ENCODE measurements at places on chromosomes 7 and 10.

GRCh38 chr10:97336006-97336405 is 1.5 kb upstream of the FRAT2 start:
- H3K27ac ChIP-seq, result no peak overlapping the region
- no peaks in the 10 kb centered on the region for H3K27me3 ChIP-seq
- H3K4me3 ChIP-seq, result no peak overlapping the region
- DNase-seq, result no peak

DNA sequence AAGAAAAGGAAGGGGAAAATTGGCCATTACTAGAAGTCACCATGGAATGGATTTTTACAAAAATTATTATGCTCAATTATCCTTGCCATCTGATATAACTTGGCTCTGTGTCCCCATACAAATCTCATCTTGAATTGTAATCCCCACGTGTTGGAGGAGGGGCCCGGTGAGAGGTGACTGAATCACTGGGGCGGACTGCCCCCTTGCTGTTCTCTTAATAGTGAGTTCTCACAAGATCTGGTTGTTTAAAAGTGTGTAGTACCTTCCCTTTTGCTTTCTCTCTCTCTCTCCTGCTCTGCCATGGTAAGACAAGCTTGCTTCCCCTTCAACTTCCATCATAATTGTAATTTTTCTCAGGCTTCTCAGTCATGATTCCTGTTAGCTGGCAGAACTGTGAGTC is 1023.6 kb downstream of the XPNPEP1 start:
- no peaks in the 10 kb centered on the region for H3K4me1 ChIP-seq
- no peak overlapping the region for H3K4me3 ChIP-seq
- H3K36me3 ChIP-seq, result no peaks in the 10 kb centered on the region
- no peak for DNase-seq

DNA sequence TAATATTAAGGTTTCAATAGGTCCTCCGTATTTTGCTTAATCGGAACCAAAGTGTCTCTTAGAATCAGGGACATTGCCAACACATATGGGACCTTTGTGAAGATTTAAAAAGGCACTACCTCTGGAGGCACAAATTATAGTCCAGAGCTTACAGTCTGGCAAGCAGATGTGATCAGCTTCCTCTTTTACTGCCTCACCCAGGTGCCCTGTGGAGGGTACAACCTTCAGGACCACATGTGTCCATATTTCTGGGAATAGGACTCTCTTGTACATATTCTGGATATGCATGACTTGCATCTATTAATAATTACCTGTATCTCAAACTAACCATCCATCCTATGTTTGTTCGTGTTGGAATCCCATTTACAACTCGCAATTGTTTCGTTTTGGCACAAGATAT is 60.0 kb downstream of the HGF start:
- no peaks in the 10 kb centered on the region for H3K4me1 ChIP-seq
- no peak overlapping the region for H3K27ac ChIP-seq
- H3K27me3 ChIP-seq, result no peaks in the 10 kb centered on the region

DNA sequence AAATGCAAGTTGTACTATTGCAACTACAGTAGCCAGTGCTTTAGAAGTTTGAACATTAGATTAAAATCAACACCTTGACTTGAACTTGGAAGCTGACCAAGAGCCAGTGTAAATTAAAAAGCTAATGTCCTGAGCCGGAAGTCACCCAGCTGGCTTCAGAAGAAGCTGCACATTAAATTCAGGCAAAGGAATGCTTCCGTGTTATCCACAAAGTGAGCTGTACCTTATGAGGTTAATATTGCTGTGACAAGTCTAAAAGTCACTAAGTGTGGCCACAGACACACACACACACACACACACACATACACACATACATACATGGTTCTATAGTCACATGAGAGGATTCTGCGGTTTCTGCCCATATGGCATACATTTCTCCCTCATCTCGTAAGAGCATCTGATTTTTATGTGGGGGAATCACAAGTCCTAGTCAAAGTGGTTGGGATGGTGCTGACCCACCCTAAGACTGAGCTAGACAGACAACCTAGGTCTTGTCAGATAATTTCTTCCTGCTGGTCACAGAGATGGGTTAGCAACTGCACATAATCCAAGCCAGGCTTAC is 612.9 kb downstream of the SORCS1 start:
- peaks cover 3% of the 10 kb centered on the region for H3K4me1 ChIP-seq
- no peaks in the 10 kb centered on the region for H3K36me3 ChIP-seq
- H3K4me3 ChIP-seq, result no peak overlapping the region
- H3K27me3 ChIP-seq, result no peaks in the 10 kb centered on the region
- DNase-seq, result no peak
- H3K27ac ChIP-seq, result no peak overlapping the region
